ENCODE measurements at places on chromosomes 5 and 9.

DNA sequence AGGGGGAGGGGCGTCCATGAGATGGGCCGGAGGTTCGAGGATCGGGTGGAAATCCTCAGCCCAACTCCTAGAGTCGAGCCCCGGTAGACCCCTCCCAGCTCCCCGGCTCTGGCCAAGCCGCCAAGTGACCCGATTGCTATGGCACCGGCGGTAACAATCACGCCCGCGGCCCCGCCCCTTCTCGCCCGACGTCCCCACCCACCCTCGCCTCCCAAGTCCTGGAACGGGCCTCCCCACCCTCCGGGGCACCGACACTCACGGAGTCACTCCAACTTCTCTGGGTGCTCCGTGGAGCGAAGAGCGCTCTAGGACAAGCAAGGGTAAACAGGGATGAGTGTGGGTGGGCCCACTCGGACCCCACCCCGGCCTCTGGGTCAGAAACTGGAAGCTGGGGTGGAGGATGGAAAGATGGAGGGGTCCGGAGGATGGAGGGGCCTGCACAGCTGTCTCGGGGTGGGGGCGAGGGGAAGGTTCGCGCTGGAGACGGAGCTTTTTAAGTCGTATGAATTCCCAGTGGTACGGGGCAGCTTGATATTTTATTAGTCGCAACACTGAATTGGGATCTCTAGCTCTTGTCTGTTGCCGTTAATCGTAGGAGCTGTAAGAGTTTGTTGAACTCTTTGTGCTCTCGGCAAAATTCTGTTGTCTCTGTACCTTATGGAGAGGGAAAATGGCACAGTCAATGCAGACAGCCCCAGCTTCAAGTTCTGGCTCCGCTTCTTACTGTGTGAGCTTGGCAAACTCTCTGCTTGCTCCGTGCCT is at the start of gene SPACA9:
Gene SPACA9 (plus strand): TSS at position 204 of the 762 bp plus-strand sequence. CDS start 5,050 bp downstream, outside the sequence.
- DNase-seq = peak; percentile 51

- DNase-seq = peak; percentile 26
Measured at GRCh38 chr9:129550199-129550839, 70.6 kb downstream of the C9orf50 start.

DNA sequence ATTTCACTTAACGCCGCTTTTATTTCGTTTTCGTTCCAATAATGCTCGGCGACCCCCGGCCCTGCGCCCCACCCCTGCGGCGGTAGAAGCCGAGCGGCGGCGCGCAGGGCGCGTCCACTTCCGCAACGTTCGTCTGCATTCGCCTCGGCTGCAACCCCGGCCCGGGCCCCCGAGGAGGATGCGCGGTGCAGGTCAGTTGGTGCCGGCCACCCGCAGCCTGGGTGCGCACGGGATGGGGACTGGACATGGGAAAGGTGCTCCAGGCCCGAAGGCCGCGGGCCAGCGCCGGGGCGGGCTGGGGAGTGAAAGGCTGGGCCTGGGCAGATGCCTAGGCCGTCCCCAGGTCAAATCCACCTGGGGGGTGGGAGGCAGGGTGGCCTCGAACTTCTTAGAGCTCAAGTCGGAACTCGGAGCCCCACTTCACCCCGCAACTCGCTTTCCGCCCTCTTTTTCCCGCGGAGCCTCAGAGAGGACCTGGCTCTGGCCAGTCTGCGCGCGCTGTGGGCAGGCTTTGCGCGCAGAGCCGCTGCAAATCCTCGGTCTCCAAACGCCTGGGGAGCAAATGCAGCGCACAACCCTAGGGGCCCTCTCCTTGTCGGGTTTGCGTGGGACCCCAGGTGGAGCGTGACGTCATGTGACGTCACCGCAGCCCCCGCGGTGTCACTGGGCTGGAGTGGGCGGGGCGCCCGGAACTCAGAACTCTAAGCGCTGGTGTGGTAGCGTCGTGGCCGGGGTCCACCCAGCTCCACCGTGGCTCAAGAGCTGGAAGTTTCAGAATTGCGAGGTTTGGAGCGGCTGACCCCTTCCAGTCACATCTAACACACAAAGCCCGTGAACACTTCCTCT is 3.3 kb downstream of the TLX3 start:
- no peak for DNase-seq

- no peak for DNase-seq
Measured at GRCh38 chr9:19785230-19785629, 3.6 kb downstream of the SLC24A2 start.

DNA sequence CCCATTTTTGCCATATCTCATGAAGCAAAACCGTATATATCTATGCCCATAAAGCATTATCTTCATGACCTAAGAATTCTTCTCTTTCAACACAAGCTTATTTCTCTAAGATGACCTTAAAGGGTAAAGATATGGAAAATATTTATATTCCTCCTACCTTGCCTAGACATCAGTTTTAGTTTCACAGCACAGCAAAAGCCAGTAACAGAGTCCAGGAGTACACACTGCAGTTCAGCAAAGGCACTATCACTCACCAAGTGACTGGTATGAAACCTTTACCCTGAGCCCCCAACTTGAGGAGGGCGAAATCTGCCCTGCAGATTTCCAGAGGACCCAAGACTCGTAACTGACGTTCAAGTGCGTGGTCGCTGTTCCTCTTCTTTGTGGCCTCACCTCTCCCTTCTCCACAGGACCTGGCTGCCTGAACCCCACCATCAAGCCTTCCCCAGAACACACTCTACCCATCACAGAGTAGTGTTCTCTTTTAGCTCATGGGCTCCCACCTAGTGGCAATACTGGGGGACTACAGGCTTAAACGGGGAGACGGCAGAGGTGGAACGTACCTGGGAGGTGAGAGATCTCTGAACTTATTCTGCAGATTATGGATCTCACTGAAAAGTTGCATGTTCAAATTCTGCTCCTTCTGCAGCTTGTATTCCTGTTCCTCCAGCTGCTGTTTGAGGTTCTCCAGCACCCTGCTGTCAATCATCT is 141.0 kb downstream of the CDK5RAP2 start:
- DNase-seq = peak; percentile 36

DNA sequence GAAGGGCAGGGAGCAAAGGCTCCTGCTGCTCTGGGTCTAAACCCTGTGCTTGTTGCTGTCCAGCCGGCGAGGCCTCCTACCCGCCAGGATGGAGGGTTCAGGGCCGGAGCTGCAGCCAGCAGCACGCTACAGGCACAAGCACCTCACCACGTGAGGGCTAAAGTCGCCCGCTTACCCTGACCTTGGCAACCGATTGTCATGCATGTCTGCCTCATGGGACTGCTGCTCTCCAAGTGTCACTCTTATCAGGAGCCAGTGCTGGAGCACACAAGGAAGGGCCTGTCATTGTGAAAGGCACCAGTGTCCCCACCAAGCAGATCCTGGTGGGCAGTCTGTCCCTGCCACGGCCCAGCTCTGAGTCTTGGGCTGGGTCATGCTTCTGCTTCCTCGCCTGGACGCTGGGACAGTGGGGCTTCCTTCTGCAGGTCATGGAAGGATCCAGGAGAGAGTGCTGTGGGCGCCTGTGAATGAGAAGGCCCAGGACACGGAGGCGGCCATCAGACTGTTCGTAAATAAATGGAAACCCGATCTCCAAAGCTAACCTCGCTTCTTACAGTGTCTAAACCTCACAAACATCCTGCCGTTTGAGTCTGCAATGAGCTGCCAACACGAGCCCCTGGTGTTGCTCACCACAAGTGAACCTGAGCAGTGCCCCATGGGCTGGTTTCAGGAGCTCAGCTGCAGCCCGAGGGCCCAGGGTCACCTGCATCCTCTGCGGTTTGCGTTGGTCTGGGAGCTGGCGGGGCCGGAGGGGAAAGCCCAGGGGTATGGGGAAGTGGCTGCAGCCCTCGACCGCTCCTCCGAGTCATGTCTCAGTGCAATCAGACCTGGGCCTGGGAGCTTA is 58.2 kb upstream of the RXRA start:
- DNase-seq = no peak

GRCh38 chr5:123756318-123756665 is 244.3 kb downstream of the CSNK1G3 start:
- DNase-seq = no peak

DNA sequence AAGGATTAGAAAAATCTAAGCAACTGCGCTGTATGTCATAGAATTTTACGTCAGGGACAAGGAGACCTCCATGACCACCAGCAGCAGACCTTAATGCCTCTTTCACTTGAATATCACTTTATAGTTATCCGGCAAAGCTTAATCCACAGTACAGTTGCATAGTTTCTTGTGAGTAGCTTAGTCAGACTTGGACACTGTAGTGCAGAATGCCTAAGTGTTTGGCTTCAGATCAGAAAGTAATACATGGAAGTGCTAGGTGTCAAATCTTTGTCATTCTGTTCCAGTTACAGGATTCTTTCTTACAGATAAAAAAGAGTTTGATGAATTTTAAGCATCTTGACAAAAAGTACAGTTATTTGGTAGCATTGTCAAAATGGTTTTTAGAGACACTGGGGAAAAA is 239.9 kb upstream of the PAPPA start:
- no peak for DNase-seq

- DNase-seq = no peak
Measured at GRCh38 chr5:180040287-180041214, 31.0 kb downstream of the RNF130 start.

DNA sequence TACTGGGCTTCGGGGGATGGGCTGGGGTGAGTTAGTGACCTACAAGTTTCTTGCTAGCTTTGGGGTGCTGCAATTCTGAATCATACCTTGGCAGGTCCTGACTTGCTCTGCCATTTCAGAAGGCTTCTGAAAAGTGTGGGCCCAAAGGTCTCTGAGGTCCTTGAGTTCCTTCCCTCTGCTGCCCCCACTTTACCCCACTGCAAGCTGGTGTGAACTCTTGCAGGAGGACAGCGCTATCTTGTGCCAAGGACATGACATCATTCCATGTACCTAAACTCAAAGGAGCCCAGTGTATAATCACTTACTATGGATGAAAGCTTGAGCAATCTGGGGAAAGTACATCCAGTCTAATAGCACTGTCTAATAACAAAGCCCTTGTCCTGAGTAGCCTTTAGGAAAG is 157.4 kb downstream of the RMI1 start:
- DNase-seq = no peak

GRCh38 chr5:129943936-129944335 is 39.7 kb downstream of the CHSY3 start:
- no peak for DNase-seq

- DNase-seq = no peak
Measured at GRCh38 chr5:18370531-18370930, 736.3 kb downstream of the TAF11L14 start.

GRCh38 chr5:62268792-62269191 is 37.2 kb upstream of the KIF2A start:
- no peak for DNase-seq

DNA sequence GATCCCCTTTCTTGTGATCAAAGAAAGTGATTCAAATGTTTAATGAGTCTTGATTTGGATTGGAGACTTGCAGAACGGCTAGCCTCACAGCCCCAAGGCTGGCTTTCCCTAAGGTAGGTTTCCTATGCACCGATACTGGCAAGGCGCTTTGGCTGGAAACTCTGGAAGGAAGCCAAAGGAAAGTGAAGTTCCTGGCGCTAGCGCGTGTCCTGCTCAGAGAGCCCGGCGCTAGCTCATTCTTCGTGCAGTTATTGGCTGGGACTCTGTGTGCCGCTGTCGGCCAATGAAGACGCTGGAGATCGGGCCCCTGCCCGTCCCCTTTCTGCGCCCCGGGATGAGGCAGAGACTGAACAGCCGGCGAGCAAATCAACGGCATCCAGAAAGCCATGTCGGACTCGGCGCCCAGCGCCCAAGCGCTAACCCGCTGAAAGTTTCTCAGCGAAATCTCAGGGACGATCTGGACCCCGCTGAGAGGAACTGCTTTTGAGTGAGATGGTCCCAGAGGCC is at the start of gene PCDHGC3:
Gene PCDHGC3 (plus strand): TSS at position 342 of the 507 bp plus-strand sequence. CDS start 151 bp downstream, at position 493.
- DNase-seq = peak; percentile 75

GRCh38 chr9:77015327-77016048 is 4.0 kb upstream of the FOXB2 start:
- DNase-seq = no peak

- no peak for DNase-seq
Measured at GRCh38 chr5:36628695-36629094, 22.3 kb downstream of the SLC1A3 start.

DNA sequence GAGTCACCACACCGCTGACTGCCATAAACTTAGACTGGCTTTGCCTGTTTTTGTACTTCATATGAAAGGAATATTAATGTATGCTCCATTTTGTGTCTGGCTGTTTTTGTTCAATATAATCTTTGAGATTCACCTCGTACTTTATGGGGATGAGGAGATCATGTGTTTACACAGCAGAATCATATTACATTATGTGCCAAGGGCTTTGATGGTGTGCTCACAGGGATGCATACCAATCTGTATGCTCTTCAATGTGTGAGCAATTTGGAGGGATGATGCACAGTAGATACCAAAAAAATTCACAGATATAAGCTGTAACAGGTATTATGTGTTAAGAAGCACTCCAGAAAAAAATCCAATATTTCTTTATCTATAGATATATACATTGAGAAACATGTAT is 113.7 kb downstream of the GABRB2 start:
- no peak for DNase-seq
